SK-MEL-5 (cell line): ENCODE measurements at places on chromosomes 6 and 20.

GRCh38 chr6:106476331-106477105, 116.0 kb downstream of the CRYBG1 start:
- no peak for DNase-seq

GRCh38 chr6:107386340-107386739, 73.0 kb downstream of the PDSS2 start:
- no peak for DNase-seq

DNA sequence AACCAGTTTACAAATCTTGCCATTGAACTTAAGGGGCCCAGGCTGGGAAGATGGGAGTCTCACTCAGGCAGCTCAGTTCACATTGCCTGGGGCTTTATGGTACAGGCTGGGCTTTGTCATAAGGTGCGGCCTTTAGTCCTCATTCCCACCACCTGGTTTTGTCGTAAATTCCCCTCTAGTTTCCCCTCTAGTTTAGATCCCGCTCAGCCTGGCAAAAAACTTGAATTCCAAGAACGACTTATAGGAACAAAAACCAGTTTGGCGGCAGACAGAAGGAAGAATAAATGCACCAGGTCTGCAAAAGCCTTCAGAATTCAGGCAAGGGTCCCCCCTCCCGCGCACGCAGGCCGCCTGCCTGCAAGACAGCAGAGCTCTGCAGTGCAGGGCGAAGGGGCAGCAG, 4.1 kb downstream of the BMP7 start:
- no peak for DNase-seq

- DNase-seq = peak; percentile 40
Measured at GRCh38 chr6:31689249-31690110, 8.6 kb upstream of the LY6G5C start.

GRCh38 chr20:51696304-51697071, 71.7 kb downstream of the ATP9A start:
- DNase-seq = no peak

DNA sequence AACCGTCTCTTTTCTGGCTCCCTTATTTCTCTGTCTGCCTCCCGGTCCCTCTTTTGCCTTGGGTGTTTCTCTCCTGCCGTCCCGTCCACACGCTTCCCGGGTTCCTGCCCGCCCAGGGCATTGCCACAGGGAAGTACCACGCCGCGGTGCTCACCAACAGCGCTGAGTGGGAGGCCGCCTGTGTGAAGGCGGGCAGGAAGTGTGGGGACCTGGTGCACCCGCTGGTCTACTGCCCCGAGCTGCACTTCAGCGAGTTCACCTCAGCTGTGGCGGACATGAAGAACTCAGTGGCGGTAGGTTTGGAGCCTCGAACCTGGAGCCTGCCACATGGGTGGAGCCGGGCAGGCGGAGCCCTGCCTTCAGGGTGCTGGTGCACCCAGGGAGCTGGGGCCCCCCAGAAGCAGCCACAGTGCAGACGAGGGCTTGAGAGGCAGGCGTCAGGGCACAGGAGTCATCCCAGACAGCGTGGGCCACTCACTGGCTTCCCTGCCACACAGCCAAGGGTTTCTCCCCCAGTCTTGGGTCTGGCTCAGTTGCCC, 21.3 kb downstream of the NPEPL1 start:
- no peak for DNase-seq
